ENCODE measurements at places on chromosomes 2 and 18.

GRCh38 chr2:15664273-15665066 is 72.8 kb downstream of the DDX1 start:
- no peak for DNase-seq

GRCh38 chr2:215144106-215144875 is 5.9 kb upstream of the ABCA12 start:
- DNase-seq, result no peak

- no peak for DNase-seq
These were observed 21.5 kb downstream of the WDR43 start for GRCh38 chr2:28915939-28916338.

GRCh38 chr2:226943862-226944620 is 108.2 kb downstream of the RHBDD1 start:
- no peak for DNase-seq

DNA sequence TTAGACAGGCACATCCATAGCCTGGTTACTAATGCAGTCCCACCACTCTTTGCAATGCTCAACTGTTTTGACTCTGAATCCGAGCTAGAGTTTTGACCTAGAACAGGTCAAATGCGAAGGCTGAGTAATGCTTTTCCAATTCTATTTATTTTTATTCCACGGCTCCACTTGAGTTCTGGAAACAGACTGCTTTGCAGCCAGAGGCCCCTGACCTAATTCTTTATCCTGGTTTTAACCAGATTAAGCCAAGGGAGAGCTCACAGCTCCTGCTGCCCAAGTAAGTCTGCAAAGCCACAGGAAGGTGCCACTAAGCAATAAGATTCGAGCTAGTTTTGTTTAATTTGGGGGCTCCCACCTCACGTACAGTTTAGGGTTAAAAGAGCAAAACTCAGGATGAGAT is 51.4 kb downstream of the MREG start:
- DNase-seq, result no peak

GRCh38 chr2:155583674-155584195 is 748.8 kb downstream of the NR4A2 start:
- DNase-seq, result no peak

DNA sequence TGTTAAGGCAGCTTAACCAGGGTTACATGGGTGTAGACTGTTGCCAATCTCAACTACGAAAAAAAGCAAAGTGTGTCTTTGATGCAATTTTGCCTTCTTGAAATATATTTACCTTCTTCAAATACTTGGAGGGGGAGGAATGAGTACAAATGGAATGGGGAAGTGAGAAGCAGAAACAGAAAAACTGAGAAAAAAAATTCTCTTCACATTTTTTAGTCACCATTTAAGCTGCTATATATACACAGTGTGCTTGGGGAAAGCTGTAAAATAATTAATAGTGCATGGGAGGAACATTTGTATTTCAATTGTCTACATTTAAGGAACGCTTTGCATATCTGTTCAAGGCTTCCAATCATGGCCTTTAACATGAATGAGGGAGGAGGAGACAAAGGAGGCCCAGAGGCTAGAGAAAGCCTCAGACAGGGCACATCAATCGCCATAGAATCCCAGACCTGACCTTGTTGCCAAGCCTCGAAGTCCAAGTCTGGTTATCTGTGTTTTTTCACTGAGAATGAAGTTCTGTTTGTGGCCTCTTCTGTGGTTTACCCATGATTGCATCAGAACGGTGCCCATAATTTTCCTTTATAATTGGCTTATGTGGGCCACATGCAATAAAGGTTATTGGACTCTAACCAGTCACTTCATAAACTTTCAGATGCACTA is 158.6 kb downstream of the PIK3C3 start:
- no peak for DNase-seq

DNA sequence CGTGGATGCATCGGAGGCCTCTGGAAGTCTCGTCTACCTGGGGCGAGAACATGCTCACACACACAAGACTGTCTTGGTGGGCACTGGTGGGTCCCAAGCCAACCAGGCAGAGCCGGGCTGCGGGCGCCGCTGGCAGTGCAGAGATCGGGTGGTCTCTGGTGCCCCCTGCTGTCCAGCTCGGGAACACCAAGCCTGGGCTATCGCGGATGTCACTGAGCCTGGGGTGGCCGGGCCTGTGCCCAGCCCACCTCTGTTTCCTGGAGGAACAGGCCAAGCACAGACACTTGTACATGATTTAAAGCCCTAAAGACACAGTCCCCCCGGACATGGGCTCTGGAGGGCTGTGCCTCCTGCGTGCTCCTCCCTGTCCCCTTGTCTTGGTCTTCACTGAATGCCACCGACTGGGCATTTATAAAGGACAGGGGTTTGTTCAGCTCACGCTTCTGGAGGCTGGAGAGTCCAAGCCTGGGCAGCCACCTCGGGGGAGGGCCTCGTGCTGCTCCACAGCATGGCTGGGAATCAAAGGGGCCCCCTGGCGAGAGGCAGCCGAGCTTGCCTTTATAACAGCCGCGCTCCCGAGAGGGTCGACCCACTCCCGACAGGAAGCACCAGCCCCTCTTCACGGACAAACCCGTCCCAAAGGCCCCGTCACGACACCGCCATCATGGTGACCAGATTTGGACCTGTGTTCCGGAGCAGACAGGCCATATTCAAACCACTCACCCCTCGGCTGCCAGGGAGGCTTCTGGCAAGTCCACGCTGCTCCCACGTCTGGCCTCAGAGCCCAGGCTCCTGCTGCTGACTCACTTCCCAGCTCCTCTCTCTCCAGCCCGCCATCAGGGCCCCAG is 3.6 kb upstream of the OTOS start:
- peak; percentile 22 for DNase-seq

GRCh38 chr18:77157312-77157711 is 24.7 kb upstream of the MBP start:
- no peak for DNase-seq

- no peak for DNase-seq
These were observed 64.4 kb downstream of the KLHL29 start for GRCh38 chr2:23449413-23449812.

DNA sequence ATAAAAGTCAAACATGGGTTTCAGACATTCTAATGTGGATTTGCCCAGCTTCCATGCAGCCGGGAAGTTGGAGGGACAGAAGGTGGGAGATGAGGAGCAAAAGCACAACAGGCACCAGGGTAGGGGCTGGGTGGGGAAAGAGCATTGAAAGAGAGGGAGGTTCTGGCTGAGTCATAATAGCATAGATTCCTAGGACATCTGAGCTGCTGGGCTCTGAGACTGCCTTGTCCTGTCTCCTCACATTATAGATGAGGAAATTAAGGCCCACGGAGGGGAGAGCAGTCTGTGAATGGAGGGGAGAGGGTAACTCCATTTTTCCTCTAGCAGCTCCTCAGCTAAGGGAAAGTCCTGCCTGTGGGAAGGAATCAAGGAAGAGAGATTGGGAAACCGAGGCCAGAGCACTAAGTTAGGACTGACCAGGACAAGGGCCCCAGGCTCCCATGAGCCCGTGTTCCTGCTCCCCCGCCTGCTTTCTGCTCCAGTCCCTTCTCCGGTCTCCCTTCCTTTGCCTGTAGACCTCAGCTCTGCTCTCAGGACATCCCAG is 26.2 kb downstream of the SH2D6 start:
- no peak for DNase-seq

- no peak for DNase-seq
These were observed 1.1 kb upstream of the MTA3 start for GRCh38 chr2:42567364-42567763.

- no peak for DNase-seq
These were observed 708.6 kb downstream of the CCDC85A start for GRCh38 chr2:56892382-56892781.

GRCh38 chr2:48613211-48613610 is 4.4 kb upstream of the GTF2A1L start:
- no peak for DNase-seq

DNA sequence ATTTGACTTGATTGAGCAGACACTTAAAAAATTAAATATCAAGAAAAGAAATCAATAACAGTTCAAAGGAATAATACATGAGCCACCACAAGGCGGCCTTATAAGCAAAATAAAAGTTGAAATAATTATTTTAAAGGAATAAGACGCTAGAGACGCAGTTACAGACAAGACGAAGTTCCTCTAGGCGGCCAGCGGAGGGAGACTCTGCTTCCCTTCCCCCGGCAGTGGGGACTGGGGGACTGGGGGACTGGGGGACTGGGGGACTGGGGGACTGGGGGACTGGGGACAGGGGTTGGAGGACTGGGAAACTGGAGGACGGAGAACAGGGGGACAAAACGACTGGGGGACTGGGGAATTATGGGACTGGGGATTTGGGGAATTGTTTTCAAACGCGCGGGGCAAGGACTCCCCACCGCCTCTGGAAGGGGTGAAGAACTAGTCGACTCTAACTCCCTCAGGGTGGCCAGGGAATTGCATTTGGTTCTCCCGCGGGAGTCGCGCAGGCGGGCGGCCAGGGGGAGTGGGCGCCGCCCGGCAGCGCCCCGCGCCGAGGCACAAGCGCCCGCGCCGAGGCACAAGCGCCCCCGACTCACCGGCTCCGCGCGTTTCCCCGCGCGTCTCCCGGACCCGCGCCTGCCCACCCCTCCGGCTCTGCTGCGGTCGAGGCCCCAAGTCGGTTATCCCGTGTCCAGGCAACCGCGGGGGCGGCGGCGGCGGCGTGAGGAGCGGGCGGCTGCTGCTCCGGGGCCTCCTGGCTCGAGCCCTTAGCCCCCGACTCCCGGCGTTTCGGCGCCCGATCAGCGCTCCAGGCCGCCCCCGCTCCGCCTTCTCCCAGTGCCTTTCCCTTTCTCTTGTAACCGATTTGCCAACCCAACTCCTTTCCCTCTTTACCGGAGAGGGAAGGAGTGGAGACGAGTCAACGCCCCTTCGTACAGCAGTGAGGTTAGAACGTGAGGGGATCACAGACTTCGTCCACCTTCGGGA is at the start of gene CCDC178:
Gene CCDC178, minus strand, starts transcription at position 662 of the 984 bp plus-strand sequence. CDS start 28,633 bp downstream, outside the sequence.
- DNase-seq, result peak; percentile 60
